Large intestine (tissue), 12 donors: ENCODE measurements at places on chromosomes 4 and X.
A peak's percentile ranks its signal among the peaks of the same experiment; 100 is the strongest.

- DNase-seq, result no peak
Observed at GRCh38 chrX:826448-826847, 195.9 kb downstream of the SHOX start.

DNA sequence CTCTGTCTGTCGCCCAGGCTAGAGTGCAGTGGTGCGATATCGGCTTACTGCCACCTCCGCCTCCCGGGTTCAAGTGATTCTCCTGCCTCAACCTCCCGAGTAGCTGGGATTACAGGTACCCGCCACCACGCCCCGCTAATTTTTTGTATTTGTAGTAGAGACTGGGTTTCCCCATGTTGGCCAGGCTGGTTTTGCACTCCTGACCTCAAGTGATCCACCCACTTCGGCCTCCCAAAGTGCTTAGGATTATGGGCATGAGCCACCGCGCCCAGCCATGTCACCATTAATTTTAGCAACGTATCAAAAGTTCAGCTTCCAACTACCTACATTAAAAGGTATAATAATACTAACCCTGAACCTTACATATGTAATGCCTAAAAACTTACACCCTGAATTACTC is 940 bp upstream of the UTP3 start:
- no peak for DNase-seq

GRCh38 chr4:147842573-147842972 is 110.7 kb downstream of the ARHGAP10 start:
- DNase-seq, result no peak

DNA sequence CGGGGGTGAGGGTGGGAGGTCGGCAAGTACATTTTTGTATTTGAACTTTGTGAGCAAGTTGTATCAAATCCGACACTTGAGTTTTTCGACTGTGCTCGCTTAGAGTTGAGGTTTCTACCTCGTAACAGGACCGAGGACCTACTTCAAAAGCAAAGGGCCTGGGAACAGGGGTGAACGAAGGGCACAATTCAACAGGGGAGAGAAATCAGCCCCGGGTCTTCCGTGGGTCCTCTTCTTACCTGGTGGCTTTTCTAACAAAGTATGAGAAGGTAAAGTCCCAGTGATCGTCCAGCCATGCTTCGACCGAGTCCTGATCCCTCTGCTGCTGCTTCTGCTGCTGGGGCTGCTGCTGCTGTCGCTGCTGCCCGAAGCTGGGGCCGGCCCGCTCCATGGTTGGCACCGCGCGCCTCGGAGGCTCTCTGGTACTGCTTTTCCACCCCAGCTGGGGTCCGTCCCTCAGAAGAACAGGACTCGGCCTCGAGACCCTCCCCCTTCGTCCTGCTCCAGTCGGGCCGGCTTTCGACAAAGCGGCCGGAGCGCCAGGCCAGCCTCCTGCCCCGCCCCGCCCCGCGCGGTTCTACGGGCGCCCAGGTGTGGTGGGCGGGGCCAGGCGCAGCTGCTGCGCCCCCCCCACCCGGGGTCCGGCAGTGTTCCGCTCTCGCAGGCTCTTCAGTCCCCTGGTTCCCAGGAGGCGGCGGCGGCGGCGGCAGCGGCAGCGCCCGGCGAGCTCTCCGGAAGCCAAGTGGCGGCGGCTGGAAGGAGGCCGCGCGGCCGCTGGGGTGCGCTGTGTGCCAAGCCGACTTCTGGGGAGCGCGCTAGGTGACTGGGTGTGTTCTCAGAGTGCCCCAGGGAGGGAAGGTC is at the start of gene PDE5A:
TSS of gene PDE5A (minus strand) at position 524 of the 861 bp plus-strand sequence. CDS start at position 391, 133 bp downstream.
- peak; percentile 81 for DNase-seq

DNA sequence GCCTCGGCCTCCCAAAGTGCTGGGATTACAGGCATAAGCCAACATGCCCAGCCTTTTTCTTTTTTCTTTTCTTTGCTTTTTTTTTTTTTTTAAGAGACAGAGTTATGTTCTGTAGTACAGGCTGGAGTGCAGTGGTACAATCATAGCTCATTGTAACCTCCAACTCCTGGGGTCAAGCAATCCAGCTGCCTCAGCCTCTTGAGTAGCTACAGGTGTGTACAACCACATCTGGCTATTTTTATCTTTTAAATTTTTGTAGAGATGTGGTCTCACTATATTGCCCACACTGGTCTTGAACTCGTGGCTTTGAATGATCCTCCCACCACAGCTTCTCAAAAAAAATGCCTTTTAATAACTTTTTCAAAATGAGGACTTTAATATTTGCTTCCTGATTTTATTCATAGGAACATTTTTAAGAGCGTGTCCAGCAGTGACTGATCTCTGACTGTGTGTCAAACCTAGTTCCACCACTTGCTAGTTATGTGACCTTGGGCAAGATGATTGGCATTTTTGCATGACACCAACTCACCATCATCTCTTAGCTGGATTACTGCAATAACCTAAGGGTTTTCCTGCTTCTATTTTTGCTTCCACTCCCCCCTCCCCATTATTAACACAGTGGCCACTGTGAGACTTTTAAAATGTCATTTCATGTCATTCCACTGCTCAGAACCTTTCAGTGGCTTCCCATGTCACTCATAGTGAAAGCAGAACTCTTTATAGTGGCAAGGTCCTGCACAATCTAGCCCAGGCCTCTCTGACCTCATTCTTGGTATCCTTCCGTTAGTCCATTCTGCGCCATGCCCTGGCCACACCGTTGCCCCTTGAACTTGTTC is 4.5 kb upstream of the TNIP3 start:
- DNase-seq, result no peak

GRCh38 chr4:169314906-169315305 is 44.1 kb upstream of the SH3RF1 start:
- peak; percentile 96 for DNase-seq

- DNase-seq, result no peak
Observed at GRCh38 chrX:102129473-102129872, 4.0 kb downstream of the TCEAL2 start.

DNA sequence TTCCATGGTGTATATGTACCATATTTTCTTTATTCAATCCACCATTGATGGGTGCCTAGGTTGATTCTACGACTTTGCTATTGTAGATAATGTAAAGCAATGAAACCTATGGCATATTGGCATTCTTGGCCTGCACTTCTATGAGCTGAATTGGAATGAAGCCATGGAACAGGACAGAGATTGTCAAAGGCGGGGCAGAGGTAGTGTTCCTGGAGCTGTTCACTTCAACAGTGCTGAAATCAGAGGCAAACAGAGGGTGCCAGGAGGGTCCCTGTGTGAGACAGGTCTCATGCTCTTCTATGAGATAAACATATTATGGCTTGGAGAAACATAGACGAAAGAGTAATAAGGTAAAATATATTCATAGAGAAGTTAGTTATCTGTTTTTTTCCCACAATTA is 342.6 kb upstream of the VCX start:
- no peak for DNase-seq

DNA sequence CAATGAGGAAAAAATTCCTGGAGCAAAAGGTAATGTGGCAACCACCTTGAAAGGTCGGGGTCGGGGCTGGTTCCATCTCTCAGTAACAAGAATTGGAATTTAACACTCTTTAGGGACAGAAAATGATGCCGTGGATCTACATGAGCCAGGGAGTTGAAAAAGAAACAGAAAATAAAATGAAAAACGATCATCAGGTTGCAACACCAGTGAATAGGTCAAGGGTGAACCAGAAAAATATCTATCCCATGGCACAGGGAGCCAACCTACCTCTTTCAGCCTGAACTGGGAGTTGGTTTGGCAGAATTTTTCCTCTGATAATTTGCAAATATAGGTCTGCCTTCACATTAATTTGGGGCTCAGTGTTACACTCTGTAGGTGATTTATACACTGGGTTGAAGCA is 93.7 kb downstream of the C4orf33 start:
- no peak for DNase-seq

- DNase-seq, result no peak
Observed at GRCh38 chr4:128917781-128918180, 108.3 kb downstream of the JADE1 start.

GRCh38 chr4:182502064-182502463 is 258.9 kb downstream of the TENM3 start:
- no peak for DNase-seq

DNA sequence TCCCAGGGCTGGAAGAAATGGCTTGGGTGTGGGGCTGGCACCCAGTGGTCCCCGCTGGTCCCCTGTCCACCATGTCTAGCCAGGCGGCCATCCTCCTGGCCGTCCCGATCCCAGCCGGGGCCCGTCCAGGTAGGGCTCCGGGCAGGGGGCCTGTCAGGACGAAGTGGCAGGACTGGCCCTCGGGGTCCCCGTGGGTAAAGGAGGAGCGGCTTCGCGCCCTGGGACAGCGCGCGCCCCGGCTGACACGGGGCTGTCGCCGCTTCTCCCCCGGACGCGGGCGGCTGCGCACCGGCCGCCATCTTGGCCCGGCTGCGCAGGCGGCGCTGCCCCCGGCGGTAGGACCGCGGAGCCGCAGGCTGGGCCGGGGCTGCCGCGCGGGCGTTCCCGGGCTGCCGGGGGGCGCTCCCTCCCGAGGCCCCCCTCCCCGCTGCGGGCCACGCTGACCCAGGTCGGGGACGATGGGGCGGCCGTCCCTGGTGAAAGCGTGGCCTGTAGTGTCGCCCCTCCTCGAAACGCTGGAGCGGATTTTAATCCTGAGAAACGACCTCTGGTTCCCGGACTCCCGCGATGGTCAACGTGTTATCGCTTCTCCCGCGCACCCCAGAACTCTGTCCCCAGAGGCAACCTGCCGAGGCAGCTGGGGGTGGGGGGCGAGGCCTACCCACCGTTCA is 60.4 kb upstream of the BCOR start:
- DNase-seq, result no peak

DNA sequence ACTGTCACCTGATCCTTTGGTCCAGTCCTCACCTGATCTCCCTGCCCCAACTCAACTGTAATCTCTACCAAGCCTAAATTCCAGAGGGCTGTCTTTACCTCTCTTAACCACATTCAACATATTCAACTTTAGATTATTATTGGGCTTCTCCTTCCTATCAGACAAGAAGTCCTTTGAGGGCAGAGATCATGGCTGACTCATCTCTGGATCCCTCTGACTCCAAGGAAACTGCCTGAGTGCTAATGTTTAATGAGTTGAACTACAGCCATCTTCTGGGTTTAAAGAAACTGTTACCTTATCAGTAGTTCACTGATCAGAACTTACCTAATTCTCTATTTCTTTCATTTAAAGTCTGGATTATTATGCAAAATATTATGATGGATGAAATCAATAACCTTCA is 135.7 kb downstream of the GPC3 start:
- peak; percentile 7 for DNase-seq

- DNase-seq, result no peak
Observed at GRCh38 chr4:13963601-13964000, 336.1 kb upstream of the BOD1L1 start.

DNA sequence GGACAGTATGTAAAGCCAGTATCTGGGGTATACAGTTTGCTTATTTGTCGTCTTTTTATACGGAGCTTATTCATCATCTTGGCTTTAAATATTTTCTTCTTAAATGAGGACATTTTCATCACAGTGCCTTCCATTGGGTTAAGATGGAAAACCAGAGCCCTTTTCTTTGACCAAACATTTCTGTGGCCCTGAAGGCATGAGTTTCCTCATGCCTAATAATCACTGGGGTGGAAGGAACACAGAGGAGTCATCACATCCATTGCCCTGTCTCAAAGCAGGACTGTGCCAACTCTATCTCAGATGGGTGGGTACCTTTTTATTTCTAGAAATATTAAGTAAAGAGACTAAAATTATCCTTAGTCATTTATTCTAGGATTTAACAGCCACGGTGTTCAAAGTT is 40.0 kb downstream of the CHRDL1 start:
- no peak for DNase-seq

GRCh38 chrX:96837808-96838207 is 45.9 kb upstream of the RPA4 start:
- DNase-seq, result no peak

GRCh38 chrX:130543603-130544325 is 142.0 kb downstream of the RBMX2 start:
- no peak for DNase-seq

DNA sequence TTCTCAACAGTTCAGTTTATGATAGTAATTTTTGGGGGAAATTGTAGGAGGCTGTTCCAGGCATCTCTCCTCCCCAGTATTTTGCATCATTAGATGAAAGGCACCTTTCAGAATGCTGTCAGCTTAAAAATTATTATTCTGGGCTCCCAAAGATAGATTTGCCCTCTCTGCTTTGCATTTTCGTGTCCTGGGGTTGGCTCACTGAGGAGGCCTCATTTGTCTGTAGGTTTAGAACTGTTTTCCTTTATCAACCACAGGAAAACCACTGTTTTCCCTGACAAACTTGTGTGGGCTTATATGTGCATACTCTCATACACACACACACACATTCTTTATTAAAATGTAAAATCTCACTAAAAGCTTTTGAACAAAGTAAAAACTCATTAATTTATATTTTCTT is 197.2 kb upstream of the VCX3A start:
- DNase-seq, result no peak

- DNase-seq, result no peak
Observed at GRCh38 chr4:108527723-108528122, 92.7 kb upstream of the RPL34 start.

DNA sequence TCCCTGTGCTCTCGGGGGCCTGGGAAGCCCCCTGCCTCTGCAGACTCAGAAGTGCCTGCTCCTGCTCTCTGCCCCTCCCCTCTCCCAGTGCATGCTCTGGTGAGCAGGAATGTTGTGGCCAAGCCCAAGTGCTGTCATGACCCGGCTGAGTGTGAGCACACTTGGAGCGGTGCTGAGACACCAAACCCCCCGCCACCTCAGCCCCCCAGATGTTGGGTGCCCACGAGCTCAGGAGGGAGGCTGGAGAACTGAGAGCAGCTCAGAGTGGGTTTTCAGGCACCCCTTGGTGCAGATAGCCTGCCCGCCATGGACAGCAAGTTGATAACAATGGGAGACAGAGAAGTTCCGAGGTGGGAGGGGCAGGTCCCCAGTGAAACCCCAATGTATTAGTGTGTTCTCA is 477.4 kb downstream of the ACTRT1 start:
- DNase-seq, result no peak

DNA sequence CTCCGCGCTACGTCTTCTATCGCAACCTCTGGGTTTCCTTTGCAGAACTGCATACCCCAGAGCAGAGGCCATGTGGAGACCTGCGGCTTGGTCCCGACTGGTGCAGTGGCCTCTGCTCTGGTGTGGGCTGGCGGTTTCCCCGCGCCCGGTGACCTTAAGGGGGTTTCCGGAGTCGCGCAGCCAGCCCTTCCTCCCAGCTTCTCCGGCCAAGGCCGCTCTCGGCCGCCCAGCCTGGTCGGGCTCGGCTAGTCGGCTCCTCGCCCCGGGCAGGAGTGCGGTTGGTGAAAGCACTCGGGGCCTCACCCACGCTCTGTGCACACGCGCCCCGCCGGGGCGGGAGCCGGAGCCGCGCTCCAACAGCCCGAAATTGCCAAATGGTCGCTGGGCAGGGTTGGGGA is 84.9 kb downstream of the BCOR start:
- no peak for DNase-seq

GRCh38 chr4:24781999-24782745 is 13.2 kb upstream of the SOD3 start:
- DNase-seq, result no peak

DNA sequence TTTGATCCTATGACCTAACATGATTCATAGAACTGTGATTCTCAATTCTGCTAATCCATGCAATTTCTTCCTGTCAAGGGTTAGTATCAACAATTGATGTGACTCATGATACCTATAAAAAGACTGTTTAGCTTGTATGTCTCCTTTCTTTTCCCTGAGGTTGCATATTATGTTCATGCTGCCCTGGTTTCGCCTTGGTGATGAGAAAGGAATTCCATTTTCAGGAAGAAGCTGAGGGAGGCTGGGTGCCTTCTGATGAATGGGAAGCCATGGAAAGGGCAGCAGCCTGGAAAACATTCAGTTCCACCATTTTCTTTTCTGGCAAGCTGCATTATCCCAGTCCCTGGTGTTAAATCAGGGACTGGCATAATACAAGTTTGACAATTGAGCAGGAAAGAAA is 976.5 kb downstream of the RPA4 start:
- no peak for DNase-seq
